GM03348 (cell line): ENCODE measurements at places on chromosomes 2 and 18.
A peak's percentile ranks its signal among the peaks of the same experiment; 100 is the strongest.

DNA sequence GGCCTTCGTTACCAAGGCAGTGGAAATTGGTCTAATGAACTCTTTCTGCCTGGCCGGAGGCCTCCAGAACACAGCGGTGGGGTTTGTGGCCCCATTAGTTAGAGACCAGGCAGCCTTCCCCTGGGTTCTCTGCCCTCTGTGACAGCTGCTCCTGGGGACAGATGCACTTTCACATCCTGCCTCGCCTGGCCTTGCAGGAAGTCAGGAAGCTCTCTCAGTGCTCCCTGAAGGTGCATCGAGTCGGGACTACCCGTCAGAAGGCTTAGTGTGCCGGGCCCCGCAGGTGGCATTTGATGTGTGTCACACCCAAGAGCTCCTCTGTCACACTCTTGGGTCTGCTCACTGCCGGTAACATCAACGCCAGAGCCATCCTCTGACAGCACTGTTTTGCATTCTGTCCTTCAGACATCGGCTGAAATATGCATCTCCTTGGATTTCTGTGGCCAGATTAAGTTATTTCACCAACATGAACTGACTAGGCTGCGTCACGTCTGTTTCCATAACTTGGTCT is 158.3 kb downstream of the LDLRAD4 start:
- DNase-seq, result no peak

- peak; percentile 33 for DNase-seq
Observed at GRCh38 chr2:190121971-190122370, 59.4 kb upstream of the MSTN start.

DNA sequence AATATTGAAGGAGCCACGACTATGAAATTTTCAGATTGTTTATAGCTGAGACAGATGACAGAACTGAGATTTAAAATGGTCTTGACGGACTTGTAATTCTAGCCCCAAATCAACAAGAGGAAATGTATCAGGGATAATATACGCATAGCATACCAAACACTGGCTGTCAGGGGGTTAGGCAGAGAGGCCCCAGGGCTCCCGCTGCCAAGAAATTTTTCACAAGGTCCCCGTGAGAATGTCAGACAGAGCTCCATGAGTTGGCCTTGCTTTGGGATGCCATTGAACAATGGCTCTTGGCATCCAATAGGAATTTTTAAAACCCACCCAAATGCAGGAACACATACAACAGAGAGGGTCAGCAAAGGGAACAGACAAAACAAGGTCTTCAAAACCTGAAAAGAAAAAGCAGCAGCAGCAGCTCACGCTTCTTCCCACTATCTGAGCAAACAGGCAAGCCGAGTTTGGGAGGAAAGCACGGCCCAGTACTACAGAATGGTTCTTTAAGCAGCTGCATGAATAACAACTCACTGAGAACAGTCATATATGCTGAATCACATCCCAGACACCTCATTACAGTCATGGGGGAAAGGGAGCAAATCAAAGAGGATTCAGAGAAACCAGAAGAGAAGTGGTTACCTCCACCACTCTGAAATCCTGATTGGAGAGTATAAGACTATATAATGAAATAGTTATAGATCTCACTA is 445.6 kb downstream of the RND3 start:
- no peak for DNase-seq

- DNase-seq, result no peak
Observed at GRCh38 chr2:98854682-98855081, 81.3 kb downstream of the CRACDL start.
